Astrocyte of the hippocampus (primary cell): ENCODE measurements at places on chromosomes 6 and 20.
A peak's percentile ranks its signal among the peaks of the same experiment; 100 is the strongest.

DNA sequence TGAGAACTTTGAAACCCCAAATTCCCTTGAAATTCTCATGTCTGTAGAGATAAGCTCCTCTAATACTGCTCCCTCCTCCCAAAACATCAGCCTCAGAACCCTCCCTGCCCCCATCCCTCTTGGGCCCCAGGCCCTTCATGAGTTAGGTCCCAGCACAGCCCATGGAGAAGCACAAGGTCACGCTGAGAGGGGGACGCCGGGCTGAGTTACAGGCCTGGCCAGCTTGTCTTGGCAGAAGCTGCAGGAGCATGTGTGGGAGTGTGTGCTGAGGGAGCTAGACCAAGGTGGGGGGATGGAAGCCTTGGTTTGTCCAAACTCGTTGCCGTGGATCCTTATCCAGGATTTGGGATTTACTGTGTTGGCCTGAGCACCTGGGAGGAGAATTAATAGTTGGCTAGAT is 8.5 kb upstream of the PTCRA start:
- DNase-seq = no peak

DNA sequence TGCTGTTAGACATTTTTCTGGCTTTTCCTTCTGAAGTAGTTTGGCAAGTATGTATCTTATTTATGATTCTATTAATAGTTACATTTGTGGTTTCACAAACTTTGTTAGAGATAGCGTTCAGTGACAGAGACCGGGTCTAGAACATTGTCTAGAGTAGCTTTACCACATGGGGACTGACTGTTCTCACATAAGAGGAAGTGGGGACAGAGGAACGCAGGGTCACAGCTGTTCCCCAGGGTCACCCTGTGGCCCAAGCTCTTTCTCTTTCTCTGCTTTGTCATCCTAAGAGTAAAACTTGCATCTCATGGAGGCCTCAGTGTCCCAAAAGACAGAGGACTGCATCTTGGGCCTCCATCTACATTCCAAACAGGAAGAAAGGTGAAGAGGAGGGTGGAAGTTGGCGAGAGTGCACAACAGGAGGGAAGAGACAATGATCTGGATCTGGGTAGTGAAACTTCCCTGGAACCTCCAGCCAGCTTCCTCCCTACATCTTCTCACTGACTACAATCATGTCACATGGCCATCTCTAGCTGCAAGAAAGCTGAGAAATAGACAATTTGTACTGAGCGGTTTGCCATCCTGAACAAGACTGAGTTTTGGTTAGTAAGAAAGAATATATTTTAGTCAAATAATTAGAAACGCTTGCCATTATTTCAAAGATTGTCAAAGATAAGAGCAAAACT is 645.8 kb upstream of the ARID1B start:
- no peak for DNase-seq

DNA sequence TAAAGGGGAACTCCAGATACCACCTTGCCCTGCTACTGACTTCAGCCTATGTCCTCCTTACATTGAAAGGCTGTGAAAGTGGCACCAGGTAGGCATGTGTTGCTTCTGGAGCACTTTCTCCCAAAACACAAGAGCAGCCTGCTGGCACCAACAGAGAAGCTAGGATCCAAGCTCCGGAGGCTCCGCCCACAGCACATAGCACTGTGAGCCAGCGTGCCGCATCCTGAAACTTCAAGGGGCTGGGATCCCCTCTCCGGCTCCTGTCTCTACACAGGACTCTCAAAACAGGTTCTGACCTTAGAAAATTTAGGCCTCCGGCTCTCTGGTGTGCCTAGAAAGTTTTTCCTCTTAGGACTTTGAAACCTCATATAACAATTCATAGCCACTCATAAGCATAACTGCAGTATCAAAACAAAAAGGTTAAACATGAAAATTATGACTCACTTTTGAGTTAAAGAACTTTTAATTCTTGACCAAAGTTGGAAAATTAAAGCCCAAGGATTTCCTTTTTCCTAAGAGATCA is 41.1 kb downstream of the EZR start:
- no peak for DNase-seq

- peak; percentile 20 for DNase-seq
These were observed 5.2 kb downstream of the DNAH8 start for GRCh38 chr6:38720295-38720694.

- DNase-seq = no peak
These were observed 254.0 kb upstream of the GJE1 start for GRCh38 chr6:141878686-141879085.

- DNase-seq = peak; percentile 80
These were observed 176.7 kb downstream of the BMP7 start for GRCh38 chr20:57089699-57090144.

- DNase-seq = no peak
These were observed 129.7 kb downstream of the FAXC start for GRCh38 chr6:99219788-99220187.

- no peak for DNase-seq
These were observed 70.1 kb downstream of the ISM1 start for GRCh38 chr20:13291157-13291556.

DNA sequence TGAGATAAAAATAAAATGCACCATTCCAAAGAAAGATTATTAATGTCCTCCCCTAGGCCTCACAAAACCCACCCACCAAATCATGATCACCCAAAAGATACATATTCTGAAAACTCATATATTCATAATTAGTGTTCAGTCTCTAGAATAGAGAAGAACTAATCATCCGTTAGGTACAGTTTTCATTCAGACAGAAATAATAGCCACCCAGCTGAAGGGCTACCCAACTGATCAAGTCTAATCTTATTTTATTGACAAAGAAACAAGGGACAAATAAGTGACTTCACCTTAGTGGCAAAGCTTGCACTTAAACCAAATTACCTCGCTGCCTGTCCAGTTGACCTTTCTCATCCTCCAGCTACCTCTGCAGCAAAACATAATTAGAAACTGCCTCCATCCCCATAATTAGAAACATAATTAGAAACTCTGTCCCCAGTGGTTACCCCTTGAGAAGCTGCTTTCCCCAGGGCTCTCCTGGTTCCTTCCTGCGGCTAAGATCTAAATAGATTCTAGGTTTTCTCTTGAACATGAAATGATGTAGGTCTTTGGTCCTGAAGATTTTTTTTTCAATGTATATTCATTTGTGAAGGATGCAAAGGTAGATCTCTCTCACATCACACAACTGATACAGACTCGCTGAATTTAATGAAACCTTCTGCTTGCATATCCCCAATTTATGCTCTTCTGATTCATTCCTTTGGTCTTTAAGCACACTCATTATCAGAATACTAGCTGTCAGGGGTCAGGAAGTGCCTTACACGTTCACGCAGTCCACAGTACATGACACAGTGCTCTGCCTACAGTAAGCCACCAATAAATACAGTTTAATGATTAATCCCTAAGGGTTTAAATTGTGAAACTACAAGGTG is 46.3 kb downstream of the HBS1L start:
- no peak for DNase-seq

GRCh38 chr6:99573980-99574617 is 5.6 kb upstream of the CCNC start:
- no peak for DNase-seq

DNA sequence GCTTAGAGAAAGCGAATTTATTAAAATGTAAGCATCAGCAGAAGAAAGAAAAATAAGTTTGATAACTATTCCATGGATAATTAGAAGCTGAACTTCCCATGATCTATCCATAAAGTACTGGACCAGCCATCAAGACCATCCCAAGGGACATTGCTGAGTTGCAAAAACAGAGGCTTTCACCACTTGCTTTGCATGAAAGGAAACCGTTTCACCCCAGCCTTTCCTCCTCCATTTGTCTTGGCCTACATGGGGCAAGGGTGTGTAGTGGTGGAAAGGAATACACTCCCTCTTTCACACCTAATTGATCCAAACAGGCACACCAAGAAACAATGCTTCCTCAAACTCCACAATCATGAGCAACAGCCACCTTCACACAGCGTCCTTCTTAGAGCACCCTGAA is 10.4 kb downstream of the HIVEP2 start:
- DNase-seq = no peak

- no peak for DNase-seq
These were observed 2.9 kb downstream of the KIF25 start for GRCh38 chr6:168000198-168001028.

- peak; percentile 77 for DNase-seq
These were observed 36.4 kb upstream of the GCLC start for GRCh38 chr6:53581173-53581773.

DNA sequence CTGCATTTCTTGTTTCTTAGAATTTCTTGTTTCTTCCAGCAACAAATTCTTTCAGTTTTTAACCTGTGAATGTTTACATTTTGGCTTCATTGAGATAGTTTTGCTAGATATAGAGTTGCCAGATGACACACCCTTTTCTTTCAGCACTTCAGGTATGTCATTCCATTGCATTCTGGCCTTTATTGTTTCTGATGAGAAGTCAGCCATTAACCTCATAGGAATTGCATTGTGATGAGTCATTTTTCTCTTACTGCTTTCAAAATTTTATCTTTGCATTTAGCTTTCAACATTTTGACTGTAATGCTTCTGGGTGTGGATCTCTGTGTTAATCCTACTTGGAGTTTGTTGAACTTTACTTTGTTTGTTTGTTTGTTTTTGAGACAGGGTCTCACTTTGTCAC is 440.3 kb upstream of the HS3ST5 start:
- DNase-seq = peak; percentile 12

GRCh38 chr6:151445482-151445881 is 6.4 kb downstream of the RMND1 start:
- peak; percentile 86 for DNase-seq

DNA sequence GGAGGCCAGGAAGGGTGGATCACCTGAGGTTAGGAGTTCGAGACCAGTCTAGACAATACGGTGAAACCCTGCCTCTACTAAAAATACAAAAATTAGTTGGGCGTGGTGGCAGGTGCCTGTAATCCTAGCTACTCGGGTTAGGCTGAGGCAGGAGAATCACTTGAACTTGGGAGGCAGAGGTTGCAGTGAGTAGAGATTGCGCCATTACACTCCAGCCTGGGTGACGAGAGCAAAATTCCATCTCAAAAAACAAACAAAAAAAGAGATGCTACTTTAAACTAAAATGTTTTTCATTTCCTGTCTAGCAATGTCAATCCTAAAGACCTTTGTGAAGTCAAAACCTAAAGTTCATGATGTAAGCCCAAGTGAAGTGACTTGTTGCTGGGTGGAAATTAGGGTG is 12.9 kb downstream of the DSN1 start:
- no peak for DNase-seq

GRCh38 chr6:36171573-36171972 is 25.0 kb upstream of the BRPF3 start:
- no peak for DNase-seq

DNA sequence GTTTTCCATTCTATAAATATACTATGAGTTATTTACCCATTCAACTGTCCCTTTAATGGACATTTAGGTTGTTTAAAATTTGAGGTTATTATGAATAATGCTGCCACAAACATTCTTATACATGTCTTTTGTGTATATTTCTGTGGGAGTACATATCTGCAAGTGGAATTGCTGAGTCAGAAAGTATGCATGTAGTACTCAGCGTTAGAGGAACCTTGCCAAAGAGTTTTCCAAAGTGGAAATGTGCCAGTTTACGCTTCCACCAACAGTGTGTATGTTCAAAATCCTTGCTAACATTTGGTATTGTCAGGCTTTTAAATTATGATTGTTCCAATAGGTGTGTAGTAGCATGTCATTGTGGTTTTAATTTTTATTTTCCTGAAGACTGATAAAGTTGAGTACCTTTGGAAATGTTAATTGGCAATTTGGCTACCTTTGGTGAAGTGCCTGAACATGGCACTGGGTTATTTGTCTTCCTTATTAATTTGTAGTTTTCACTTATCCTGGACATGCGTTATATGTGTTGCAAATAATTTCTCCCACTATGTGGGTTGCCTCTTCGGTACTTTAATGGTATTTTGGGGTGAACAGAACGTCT is 341.2 kb downstream of the CD83 start:
- DNase-seq = peak; percentile 90

DNA sequence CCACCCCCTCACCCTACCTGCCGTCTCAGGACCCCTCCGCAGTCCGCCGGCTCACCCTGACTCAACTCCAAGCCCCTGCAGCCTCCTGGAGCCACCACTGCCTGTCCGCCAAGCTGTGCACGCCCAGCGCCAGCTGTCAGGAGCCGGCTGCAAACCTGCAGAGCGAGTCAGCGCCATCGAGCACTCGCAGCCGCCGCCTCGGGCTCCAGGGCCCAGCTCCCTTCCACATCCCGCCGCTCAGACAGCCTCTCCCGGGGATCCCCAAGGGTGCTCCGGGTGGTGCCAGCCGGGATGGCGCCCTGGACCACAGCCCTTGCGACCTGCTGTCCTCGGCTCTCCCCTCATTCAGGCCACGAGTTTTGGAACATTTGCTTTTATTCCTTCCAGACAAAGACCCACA is 4.3 kb downstream of the TNNC2 start:
- DNase-seq = peak; percentile 56

GRCh38 chr6:52186480-52186879 is 305 bp downstream of the IL17A start:
- DNase-seq = no peak

DNA sequence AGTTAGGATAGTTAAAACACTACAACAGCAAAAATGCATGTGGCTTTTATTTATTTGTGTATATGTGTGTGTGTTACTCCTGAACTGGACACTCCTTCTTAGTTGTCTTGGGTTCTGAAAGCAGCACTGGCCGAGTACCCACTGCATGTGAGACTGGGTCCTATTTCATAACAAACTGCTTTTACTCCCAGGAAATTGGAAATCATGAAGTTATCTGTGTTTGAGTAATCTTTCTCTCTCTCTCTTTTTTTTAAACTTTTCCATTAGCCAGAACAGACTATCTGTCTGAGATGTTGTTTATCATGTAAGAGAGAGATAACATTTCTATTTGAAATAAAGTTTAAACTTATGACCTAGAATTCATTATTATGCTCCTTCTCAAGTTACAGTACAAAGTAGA is 110.4 kb downstream of the LIN28B start:
- no peak for DNase-seq

DNA sequence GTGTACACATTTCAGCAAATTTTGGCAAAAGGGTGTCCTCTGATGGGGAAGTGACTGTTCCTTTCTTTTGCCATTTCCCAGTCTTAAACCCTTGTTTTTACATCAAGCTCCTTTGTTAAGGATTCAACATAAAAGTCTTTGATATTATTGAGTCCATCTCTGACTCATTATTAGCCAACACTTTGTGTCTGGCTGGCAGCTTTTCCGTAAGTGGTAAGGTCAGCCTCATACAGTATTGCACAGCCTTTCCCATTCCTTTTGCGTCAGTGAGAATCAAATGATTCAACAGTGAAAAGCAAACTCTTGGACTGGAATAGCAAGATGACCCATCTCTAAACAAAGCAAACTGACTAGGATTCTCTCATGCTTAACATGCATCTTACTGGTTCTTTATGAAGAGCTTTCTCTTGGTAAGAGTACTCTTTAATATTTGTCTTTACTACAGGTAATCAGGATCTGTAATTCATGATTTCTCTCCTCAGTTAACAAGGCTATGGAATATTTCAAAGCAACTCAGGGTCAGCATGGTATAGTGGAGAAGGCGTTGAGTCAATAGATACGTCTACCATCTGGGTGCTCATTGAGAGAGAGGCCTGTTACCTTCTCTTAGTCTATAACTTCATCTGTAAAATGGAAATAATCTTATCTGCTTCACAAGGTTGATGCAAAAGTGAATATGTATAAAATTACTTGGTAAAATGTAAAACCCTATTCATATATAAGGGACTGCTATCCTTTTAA is 183.6 kb downstream of the PRL start:
- peak; percentile 94 for DNase-seq

GRCh38 chr6:40194447-40195170 is 260.3 kb upstream of the MOCS1 start:
- no peak for DNase-seq

- no peak for DNase-seq
These were observed 132.1 kb upstream of the FAM184A start for GRCh38 chr6:119210596-119210995.

GRCh38 chr6:305371-306206 is 13.3 kb downstream of the DUSP22 start:
- no peak for DNase-seq

GRCh38 chr20:3744806-3745685 is 12.6 kb downstream of the HSPA12B start:
- peak; percentile 64 for DNase-seq
